Stimulated activated CD4-positive, alpha-beta T cell treated with anti-CD3 and anti-CD28 coated beads, Interleukin-15, amount 100 ng/mL, for 48 hours (primary cell): ENCODE measurements at places on chromosomes 1 and 21.
A peak's percentile ranks its signal among the peaks of the same experiment; 100 is the strongest.

DNA sequence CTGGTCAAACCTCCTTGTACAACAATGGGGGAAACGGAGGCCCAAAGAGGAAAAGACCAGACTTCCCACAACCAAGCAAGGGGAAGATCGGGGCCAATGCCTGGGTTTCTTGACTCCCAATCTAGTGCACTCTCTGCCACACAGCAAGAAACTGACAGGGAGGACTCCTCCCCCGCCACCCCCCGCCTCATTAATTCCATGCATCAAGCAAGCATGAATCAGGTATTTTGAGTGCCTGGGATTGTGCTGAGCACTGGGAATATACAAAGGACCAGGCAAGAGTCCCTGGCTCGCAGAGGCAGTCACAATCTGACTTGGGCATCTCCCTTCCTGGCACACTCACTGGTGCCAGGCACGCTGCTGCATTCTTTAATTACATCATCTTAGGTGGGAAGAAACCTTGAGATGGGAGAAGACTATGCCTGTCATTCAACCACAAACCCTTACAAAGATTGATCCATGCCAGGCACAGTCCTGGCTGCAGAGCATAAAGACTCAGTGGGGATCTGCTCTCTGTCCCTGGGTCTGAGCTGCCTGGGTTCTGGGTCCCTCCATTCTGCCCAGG, 4.4 kb upstream of the KCNC4 start:
- no peak for DNase-seq

DNA sequence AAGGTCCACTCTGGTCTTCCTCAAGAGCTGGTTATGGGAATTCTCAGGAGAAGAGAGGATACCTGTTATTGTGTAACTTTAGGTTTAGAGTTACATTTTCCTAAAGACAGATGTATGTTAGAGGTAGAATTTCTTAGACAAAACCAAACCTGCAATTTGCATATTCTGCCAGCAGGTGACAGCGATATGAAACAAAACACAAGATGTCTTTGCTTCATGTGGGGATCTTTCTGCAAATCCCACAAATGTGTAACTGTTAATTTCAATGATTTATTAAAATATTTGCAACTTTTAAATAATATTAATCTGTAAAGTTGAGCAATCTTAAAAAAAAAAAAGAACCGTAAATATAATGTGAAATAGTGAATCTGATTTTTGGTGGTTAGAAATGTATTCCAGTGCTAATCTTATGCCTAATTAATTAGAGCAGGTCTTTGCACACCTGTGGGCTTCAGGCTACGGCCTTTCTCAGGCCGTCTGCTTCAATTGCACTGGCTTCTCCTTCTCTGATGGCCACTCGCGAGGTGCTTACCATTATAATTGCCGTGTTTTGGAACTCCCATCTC, 33.4 kb downstream of the FAM78B start:
- DNase-seq: no peak

GRCh38 chr1:200867018-200867811, 5.6 kb upstream of the GPR25 start:
- DNase-seq: no peak

DNA sequence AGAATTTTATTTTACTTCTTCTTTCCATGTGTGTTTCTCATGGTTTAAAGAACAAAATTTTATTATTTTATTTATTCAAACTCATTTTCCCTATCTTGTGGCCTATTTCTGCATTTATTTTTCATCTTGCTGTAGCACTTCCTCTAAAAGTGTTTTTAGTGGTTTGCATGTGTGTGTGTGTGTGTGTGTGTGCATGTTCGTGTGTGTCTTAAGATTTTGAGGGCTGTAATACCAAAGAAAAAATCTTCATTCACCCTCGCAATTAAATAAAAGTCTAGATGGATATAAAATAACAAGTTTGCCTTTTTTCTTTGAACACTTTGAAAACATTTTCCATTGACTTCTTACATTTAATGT, 24.6 kb upstream of the FCRL3 start:
- no peak for DNase-seq

DNA sequence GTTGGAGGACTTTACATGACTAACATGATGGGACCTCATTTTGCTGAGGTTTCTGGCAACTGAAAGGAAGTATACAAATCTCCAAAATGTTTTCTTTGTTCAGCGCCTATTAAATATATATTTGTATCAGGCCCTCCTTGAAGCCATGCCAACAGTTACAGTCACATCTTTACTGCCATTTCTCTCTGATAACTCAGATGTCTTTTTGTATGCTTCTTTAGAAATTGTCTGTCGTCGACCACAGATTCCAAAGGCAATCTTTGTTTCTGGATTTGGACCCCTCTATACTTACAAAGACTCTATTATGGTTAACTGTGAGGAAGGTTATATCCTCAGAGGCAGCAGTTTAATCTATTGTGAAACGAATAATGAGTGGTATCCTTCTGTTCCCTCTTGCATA, 69.4 kb downstream of the C4BPA start:
- no peak for DNase-seq

DNA sequence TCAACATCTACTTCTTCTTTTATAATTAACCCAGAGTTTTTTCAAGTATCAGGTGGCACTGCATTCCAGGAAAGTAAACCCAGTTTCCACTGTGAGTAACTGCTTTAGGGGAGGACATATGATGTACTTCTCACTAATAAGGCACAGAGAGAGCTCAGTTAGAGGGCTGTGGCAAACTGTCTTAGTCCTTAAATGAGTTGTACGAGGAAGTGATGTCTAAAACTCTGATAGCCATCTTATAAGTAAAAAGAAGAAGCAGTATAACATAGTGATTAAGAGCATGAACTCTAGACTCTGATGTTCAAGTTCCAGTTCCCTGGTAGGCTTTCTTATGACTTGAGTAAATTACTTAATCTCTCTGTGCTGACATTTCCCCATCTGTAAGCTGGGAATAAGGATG, 58.7 kb upstream of the PTGS2 start:
- peak; percentile 1 for DNase-seq

- DNase-seq: no peak
Measured at GRCh38 chr1:18895317-18895716, 7.0 kb downstream of the ALDH4A1 start.
